ENCODE measurements at places on chromosomes 12 and 14.

DNA sequence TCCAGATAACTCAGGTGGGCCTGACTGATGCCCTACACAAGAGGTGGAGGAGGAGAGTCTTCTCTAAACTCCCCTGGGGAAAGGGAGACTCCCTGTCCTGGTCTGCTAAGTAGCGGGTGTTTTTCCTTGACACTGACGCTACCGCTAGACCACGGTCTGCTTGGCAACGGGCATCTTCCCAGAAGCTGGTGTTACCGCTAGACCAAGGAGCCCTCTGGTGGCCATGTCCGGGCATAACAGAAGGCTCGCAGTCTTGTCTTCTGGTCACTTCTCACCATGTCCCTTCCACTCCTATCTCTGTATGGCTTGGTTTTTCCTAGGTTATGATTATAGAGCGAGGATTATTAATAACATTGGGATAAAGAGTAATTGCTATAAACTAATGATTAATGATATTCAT, 965.5 kb downstream of the TMEM121 start:
- peak; percentile 21 for DNase-seq

- no peak for DNase-seq
These were observed 62.3 kb upstream of the RFLNA start for GRCh38 chr12:124232654-124232987.

DNA sequence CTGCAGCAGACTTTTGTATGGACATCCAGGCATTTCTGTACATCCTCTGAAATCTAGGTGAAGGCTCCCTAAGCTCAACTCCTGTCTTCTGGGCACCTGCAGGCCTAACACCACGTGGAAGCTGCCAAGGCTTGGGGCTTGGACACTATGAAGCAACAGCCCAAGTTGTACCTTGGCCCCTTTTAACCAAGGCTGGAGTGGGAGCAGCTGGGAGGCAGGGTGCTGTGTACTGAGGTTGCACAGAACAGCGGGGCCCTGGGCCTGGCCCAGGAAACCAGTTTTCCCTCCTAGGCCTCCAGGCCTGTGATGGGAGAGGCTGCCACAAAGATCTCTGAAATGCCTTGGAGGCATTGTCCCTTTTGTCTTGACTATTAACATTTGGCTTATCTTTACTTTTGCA, 214.4 kb upstream of the LRIG3 start:
- DNase-seq, result no peak

DNA sequence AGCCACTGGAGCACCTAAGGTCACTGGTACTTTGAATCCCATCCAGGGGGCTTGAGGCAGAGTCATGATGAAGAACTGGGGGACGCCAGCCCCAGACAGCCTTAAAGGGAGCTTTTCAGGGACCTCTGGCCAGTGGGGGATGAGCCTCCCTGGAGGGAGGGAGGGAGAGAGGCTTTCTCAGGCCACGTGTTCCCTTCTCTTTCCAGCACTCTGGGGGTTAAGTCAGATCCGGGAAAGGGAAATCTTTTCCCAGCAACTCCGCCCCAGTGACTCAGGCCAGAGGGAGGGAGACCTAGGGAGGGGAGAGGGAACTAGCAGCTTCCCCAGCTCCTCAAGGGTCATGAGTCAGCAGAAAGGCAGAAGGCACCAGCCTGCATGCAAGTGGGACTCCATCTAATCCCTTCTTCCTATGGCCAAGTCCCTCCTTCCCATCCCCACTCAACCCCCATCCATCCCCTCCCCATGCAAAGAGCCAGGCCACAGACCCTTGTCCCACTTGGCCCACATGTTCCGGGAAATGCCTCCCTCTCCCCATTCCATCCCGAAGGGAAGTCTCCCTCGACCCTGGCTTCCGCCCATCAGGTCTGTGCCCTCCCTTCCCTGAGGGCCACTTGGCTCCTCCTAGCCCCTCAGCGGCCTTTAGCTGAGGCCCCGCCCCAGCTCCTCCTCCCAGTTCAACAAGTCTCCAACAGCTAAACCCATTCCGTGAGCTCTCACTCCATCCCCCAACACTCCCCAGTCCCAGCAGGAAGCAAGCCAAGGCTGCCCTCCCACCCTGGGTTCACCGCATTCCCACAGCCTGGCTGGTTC, 5.6 kb downstream of the TNFRSF1A start:
- peak; percentile 96 for DNase-seq

DNA sequence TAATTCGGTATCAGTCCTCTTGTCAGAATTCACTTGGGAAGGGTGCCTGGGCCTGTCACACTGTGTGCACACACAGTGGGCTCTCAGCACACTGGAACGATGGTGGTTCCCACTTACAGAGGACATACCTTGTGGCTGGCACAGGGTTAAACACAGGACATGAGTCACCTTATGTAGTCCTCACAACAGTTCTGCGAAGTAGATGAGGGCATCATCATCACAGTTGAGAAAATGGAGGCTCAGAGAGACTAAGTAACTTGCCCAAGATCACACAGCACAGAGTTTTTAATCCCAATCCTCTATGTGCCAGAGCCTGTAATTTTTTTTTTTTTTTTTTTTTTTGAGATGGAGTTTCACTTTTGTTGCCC, 90.7 kb downstream of the NINJ2 start:
- no peak for DNase-seq

GRCh38 chr12:63305901-63306875, 155.2 kb upstream of the AVPR1A start:
- no peak for DNase-seq

- no peak for DNase-seq
These were observed 196.0 kb downstream of the RAD51B start for GRCh38 chr14:68015356-68016254.
